ENCODE measurements at places on chromosomes 12 and 14.
A peak's percentile ranks its signal among the peaks of the same experiment; 100 is the strongest.

- no peak for DNase-seq
Measured at GRCh38 chr12:27220055-27220987, 23.8 kb upstream of the STK38L start.

DNA sequence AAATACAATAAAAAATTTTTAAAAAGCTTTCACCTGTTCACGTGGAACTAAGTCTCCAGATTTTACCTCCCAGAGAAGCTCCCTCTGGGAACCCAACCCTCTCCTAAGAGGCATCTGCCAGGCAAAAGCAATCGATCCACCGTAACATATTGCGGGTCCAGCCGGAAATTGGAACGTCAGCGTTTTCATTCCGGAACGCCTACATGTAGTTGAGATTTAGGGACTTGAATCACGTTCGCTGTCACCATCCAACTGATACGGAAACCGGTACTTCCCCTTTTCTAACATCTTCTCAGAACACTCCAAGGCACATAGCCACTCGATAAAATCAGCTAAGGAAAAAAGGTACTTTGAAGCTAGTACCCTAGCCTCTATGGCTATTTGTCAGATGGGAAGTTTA lies 70.3 kb downstream of the COX16 start:
- peak; percentile 20 for DNase-seq

- peak; percentile 28 for DNase-seq
Measured at GRCh38 chr14:21748869-21749303, 75.3 kb upstream of the OR4E1 start.

DNA sequence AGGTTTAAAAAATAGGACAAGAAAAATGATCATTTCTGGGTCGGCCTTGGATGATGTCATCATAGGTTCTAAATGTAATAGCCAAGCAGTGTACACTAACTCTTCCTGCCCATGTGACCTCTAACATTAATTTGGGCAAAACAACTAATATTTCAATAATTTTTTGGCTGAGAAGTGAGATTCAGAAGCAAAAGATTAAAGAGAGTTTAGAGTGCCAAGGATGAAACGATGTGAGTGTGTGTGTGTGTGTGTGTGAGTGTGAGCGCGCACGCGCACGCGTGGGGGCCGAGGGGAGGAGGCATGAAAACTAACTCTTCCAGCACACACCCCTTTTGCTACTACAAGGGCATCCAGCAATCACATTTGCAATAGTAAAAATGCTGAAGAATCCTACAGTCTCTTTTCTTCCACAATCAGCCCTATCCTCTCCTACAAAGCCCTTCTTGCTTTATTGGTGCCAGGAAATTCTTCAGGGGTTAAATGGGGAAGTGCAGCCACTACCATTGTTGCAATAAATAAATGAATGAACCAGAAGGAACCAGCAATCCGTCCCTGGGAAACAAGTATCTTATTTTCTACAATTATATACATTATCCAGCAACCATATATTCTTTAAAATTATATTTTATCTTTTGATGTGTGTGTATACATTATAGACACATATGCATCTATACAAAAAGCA lies 52.9 kb downstream of the PEBP1 start:
- DNase-seq, result no peak

DNA sequence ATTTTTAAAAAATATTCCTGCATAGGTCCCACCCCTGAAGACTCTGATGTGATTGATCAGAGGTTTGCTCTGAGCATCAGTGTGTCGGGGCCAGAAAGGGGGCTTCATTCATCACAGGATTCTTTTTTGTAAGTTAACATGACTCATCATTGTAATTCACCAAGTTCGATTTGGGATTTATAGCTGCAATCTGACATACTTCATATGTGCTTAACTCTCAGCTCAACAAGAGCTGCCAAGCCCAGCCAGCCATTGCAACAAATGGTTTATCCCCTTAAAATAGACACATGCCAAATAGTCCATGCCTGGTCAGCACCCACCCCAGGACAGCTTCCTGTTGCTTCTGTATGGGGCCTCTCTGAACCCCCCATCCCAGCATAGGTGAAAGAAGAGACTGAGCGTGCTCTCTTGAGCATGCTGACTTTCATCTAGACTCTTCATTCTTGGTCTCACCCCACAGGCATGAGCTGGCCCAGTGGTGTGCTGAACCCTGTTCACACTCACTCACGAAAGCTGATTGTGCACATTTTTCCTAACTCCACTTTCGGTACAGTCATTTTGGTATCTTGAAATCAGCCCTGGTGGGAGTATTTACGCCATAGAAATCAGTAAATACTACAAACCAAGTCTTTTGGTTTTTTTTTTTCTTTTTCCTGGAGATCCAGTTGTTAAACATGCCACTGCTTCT lies 101.4 kb downstream of the STAB2 start:
- no peak for DNase-seq

Measured in GDM1 (cell line).